ENCODE measurements at places on chromosomes 11 and 22.

DNA sequence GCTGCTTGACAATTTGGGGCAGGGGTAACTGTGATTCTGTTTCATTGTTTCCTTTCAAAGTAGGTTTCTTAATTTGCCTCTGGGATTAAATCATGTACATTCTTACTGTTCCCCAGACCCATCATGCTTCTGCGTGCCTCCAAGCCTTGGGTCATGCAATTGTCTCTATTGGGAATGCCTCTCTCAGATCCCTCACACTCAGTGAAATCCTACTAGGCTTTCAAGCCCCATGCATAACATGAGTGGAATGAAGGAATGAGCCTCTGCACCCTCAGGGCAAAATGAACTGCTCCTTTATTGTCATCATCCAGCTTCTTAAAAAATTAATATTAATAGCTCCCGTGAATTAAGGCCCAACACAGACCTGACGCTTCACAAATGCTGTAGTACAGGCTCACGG, 381.7 kb downstream of the TENM4 start:
- no peak for DNase-seq
- H3K36me3 ChIP-seq, result no peaks in the 10 kb centered on the region
- H3K27ac ChIP-seq, result no peak overlapping the region
- H3K4me1 ChIP-seq, result no peaks in the 10 kb centered on the region

DNA sequence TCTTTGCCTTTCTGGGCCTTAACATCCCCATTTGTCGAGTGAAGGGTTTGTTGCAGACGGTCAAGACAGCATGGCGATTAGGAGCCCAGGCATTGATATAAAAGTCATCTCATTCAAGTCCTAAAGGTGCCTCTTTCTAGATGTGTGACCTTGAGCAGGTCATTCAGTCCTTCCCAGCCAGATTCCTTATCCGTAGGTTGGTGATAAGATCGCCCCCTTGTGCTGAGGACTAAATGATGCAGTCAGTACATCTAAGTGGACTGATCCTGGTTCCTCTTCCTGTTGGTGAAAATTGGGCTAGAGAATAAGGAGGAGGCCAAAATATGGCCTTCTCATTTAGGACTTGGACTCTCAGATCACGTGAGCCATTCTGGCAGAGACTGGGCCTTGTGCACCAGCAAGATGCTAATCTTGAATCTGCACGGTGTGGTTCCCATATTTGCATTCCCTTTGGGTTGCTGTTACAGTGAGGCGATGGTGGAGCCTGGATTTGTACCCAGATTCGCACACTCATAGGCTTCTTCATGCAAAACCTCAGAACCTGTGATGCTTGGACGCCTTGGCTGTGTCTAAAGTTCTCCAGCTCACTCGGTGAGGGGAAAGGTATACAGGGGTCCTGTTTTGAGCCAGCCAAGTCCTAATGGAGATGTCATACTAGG, 156.8 kb downstream of the MYO18B start:
- H3K27me3 ChIP-seq, result no peaks in the 10 kb centered on the region
- no peak for DNase-seq
- no peak overlapping the region for H3K4me3 ChIP-seq
- H3K4me1 ChIP-seq, result no peaks in the 10 kb centered on the region

DNA sequence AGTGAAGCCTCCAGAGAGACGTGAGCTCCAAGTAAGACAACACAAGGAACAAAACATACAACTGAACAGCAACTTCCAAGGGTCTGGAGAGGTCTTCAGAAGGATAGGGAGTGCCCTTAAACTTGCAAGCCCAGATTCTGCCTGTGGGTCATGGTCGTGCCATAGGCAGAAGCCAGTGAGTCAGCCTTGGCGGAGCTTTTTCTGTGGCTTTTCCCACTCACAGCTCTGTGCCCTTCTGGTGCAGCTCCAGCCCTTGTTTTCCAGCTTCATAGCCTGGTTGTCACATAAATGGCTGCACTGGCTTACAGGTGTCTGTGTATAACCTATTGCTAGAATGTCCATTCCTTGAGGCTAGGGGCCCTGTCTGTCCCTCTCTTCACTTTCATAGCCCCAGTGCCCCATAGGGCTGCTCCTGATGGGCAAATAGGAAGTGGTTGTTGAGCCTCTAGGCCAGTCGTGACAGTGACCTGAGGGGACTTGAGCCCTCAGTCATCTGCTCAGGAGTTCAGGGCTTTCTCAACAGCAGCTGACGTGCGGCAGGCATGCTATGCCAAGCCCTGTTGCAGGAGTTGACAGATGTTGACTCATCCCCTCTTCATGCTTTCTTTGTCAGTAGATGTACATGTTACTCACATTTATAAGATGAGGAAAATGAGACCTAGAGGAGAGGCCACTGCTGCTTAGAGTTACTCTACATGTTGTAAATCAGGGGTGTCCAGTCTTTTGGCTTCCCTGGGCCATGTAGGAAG, 7.4 kb downstream of the MED15 start:
- peaks cover 75% of the 10 kb centered on the region for H3K4me1 ChIP-seq

GRCh38 chr11:17700991-17701390, 18.4 kb upstream of the MYOD1 start:
- no peaks in the 10 kb centered on the region for H3K4me1 ChIP-seq
- peaks cover 13% of the 10 kb centered on the region for H3K27me3 ChIP-seq
- H3K27ac ChIP-seq, result no peak overlapping the region
- no peak overlapping the region for H3K4me3 ChIP-seq
